ENCODE measurements at places on chromosomes 5 and 9.

DNA sequence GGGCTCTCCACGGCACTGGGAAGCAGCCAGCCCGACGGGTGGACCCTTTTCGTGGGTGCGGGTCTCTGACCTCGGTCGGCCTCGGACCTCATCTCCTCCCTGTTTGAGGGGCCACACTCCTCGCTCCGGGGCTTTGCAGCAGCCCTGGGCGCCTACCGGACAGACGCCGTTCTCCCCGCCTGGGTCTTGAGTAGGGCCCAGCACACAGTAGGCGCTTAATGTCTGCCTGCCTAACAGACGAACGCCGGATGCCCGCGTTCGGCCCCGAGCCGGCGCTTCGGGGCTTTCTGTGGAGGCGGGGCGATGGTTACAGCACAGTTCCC lies 842 bp upstream of the GTF3C5 start:
- no peak for DNase-seq

DNA sequence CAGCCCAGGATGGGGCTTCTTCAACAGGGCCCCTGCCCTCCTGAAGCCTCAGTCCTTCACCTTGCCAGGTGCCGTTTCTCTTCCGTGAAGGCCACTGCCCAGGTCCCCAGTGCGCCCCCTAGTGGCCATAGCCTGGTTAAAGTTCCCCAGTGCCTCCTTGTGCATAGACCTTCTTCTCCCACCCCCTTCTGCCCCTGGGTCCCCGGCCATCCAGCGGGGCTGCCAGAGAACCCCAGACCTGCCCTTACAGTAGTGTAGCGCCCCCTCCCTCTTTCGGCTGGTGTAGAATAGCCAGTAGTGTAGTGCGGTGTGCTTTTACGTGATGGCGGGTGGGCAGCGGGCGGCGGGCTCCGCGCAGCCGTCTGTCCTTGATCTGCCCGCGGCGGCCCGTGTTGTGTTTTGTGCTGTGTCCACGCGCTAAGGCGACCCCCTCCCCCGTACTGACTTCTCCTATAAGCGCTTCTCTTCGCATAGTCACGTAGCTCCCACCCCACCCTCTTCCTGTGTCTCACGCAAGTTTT lies 23.6 kb downstream of the PCDHGC5 start:
- peak; percentile 71 for DNase-seq

DNA sequence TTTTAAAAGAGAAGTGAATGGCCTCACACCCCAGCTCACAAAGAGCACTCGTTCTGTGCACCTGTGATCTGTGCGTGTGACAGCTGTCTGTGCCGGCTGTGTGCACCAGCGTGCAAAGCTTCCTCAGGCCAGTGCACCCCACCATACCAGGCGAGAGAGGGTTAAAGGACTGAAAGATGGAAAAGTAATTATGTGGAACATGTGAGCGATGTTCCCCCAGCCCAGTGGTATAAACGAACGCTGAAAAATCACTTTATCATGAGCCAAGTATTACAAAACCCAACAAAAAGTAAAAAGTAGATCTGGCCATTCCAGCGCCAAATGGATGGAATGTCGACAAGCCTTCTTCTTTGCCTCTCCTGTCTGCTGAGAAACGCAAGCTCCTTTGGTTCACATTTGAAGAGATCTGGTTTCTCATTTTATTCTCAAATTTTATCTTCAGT lies 53.7 kb downstream of the IPPK start:
- DNase-seq: no peak

GRCh38 chr9:135301271-135302263 lies 178.0 kb upstream of the PPP1R26 start:
- no peak for DNase-seq

DNA sequence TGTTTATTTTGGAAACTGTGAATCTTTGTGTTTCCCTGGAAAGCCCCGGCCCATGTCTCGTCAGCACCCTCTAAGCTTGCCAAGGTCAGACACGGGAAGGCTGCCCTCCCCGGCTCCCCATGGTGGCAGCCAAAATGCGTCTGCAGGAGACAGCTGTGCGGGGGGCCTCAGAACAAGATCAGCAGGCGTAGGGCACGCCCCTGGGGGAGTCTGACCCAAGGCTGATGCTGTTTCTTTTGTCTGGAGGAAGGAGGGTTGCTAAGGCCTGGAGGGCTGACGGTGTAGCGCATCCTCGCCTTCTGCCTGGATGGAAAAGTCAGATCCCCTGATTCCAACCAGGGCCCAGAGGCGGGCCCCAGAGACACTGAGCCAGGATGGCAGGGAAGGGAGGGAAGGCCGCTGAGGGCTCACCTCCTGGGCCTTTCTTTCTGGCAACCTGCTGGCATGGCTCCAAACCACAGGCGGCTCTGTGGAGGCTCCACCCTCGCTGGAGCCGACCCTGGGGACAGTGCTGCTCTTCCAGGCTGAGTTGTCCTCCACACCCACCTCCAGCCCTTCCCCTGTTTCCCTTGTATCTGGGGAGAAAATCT lies 57.2 kb downstream of the OLFM1 start:
- no peak for DNase-seq

DNA sequence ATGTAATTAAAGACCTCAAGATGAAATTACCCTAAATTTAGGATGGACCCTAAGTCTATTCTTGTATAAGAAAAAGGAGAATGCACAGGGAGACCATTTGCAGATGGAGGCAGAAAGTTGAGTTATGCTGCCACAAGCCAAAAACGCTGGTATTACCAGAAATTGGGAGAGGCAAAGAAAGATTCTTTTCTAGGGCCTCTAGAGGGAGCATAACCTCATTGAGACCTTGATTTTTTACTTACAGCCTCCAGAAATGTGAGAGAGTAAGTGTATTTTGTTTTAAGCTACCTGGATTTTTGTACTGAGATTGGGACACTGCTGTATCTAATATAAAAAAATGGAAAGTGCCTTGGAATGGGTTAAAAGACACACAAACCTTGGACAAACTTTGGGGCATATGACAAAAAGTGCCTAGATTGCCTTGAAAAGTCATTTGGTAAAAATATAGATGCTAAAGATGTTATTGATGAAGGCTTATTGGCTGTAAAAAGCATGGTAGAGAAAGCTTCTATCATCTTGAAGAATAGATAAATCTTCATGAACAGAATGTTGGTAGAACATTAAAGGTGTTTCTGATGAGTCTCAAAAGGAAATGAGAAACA lies 174.7 kb upstream of the PRDM9 start:
- peak; percentile 30 for DNase-seq

DNA sequence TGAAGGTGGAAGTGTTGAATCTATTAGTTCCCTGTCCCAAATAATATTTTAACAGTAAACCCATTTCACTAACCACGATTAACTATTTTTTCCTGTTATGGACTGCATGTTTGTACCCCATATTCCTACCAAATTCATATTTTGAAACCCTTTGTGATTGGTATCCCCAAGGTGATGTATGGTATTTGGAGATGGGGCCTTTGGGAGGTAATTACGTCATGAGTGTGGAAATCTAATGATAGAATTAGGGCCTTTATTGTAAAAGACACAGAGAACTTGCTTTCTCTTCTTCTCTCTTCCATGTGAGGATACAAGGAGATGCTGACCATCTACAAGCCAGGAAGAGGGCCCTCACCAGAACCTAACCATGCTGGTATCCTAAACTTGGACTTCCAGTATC lies 744.7 kb downstream of the DTWD2 start:
- DNase-seq: no peak

GRCh38 chr5:103465891-103466290 lies 96.7 kb downstream of the NUDT12 start:
- peak; percentile 44 for DNase-seq

- DNase-seq: no peak
Measured at GRCh38 chr5:167792514-167792913, 498.9 kb upstream of the WWC1 start.

GRCh38 chr5:52896534-52897237 lies 92.5 kb upstream of the ITGA2 start:
- DNase-seq: no peak

GRCh38 chr5:55410845-55411244 lies 103.1 kb downstream of the MTREX start:
- DNase-seq: no peak

DNA sequence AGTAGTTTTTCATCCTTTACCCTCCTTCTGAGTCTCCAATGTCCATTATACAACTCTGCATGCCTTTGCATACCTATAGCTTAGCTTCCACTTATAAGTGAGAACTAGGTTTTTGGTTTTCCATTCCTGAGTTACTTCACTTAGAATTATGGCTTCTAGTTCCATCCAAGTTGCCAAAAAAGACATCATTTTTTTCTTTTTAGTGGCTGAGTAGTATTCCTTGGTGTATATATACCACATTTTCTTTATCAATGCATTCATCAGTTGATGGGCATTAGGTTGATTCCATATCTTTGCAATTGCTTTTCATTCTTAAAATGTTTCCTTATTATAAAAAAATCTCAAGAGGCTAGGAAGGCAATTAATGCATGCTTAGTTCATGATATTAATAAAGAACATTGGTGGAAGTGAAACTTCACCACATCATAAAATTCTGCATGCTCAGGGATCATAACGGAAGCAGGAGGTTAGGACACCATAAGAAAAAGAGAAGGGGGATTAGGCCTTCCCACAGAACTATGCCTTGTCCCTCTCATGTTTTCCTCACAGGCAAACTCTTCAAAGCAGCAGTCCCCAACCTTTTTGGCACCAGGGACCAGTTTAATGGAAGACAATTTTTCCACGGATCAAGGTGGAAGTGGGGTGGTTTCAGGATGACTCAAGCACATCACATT lies 105.2 kb downstream of the FRMD3 start:
- no peak for DNase-seq

DNA sequence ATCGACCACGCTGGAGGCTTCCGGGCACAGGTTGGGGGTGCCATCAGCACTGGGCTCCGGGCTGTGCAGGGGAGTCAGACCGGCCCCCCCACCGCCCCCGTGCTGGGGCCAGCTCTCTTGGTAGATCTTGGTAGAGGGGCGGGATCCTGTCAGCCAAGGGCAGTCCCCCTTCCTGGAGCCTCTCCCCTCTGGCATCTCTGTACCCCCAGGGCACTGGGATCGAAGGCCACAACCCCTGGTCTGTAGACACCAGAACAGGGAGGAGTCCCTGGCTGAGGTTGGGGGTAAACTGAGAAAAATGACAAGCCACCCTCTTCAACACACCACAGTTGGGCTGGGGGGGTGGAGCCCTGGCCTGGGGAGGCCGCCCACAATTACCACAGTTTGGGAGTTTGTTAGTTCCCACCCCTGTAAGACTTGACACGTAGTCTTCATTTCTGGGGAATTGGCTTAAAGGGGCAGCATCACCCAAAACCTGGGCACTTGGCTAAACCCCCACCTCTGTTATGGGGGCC lies 882 bp downstream of the CERCAM start:
- peak; percentile 31 for DNase-seq

DNA sequence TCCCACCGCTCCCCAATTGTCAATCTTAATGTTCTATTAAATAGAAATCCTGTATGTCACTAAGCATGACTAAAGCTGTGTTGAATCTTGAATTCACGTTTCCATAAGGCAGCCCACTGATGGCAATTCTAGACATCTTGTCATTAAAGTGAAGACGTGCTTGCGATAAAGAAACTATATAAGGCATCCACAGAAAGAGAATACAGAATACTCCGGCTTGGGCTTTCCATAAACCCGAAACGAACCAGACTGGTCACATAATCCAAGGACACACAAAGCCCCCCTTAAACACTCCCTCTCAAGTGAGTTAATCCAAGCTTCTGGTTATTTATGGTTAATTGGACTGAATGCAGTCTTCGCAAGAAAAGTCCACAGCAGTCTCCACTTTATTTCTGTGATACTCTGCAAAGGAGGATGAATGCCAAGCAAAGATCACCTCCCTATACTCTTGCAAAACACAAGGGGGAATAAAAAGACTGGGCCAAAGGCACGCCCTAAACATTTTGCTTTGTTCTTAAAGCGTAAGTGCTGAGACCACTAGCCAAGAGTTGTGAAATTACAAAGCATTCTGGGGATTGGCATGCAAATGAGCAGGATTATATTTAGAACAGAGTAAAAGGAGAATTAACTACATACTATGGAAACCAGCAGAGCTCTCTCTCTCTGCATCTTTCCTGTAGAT lies 54.7 kb downstream of the DPYSL3 start:
- peak; percentile 86 for DNase-seq
